ENCODE measurements at places on chromosomes 13 and 19.

DNA sequence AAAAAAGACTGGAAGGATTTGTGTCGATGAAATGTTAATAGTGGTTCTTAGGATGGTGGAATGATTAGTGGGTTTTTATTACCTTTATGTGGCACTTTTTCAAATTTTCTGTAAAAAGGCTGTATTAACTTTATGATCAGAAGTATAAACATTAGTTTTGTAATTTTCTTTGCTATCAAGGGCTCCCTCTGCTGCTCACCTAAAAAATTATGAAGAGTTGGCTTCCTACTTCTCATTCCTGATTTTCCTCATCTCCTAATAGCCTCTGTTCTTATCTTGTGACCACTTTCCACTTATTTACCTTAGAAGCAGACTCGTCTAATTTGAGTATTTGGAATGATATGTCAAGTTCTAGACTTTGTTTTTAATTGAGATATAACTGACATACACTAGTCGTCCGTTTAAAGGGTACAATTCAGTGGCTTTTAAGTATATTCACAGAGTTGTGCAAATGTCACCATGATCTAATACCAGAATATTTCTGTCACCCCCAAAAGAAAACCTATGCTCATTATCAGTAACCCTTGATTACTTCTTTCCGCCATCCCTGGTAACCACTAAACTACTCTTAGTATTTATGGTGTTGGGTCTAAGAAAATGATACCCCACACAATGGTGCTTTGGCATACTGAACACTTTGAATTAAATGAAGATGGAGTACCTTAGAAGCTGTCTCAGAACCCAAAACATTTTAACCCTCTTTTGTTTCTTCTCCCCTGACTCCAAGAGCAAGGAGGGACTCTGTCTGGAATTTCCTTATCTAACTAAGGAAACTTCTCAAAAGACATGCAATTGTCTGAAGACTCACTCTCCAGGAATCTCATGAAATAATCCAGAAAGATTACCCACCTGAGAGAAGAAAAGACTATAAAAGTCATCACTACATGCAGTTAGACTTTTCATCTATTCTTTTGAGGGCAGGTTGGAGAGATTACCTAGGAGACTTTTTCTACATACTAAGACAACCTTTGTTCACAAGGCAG lies 311.3 kb downstream of the DLEU7 start:
- DNase-seq, result peak; percentile 43

- no peak for DNase-seq
Measured at GRCh38 chr13:38223089-38223488, 126.6 kb upstream of the UFM1 start.

DNA sequence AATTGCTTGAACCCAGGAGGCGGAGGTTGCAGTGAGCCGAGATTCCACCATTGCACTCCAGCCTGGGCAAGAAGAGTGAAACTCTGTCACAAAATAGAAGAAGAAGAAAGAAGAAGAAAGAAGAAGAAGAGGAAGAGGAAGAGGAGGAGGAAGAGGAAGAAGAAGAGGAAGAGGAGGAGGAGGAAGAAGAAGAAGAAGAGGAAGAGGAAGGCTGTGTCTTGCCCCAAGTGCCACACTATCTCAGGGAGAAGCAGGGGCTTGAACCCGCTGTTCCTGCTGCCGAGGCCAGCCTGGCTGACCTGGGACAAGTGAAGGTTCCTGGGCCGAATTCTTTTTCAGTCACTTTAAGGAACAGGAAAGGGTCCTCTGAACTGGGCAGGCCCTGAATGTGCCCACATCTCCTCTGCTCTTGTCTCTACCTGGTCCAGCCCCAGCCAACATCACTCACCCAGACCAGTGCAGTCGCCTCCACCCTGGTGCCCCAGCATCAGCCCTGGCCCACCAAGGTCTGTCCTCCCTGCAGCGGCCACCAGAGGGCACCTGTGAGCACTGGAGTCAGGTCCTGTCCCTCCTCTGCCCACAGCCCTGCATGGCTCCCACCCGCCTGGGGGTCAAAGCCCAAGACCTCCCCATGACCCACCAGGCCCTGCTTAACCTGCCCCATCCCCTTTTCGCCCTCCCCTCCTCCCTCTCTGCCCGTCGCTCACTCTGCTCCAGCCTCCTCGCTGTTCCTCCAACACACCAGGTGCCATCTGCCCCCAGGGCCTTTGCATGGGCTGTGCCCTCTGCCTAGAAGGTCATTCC lies 20.0 kb downstream of the TICAM1 start:
- peak; percentile 40 for DNase-seq

DNA sequence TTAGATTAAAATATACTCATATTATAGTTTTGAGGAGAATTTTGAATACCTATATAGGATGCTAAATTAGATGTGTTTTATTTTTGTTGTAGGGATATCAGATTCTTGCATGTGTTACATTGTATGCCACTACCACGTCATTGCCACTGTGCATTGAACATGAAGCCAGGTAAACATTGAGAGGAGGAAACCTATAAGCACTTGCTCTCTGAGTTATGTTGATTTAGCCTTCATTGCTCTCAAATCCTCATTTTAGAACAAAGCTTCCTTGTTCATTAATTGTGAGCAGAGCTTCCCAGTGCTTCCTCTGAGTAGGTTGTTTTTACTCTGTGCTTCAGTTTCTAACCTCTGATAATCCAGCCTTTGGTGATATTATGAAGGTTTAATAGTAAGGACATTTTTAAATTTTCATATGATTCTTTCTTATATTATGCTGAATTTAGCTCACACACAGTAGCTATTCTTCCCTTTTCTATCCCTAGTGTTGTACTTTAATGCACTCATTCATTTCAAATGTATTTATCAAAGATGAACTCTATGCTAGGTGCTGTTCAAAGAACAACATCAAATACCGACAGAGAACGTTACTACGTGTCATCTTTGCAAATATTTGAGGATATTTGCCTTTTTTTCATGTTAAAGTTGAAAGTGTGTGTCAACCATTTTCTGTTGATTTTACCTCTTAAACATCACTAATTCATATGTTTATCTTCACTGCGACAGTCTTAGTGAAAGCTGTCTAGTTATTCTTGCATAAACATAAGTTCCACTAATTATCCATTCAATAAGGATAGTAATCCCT lies 1448.0 kb upstream of the MIR17HG start:
- no peak for DNase-seq

GRCh38 chr19:14433554-14434501 lies 722 bp downstream of the PKN1 start:
- peak; percentile 18 for DNase-seq

GRCh38 chr19:8831832-8832131 lies 322 bp downstream of the ZNF558 start:
- DNase-seq, result no peak

GRCh38 chr13:74487091-74487722 lies 353.0 kb upstream of the KLF12 start:
- DNase-seq, result no peak

- no peak for DNase-seq
Measured at GRCh38 chr19:33947265-33947964, 150.7 kb downstream of the KCTD15 start.

- no peak for DNase-seq
Measured at GRCh38 chr19:37950471-37951175, 43.6 kb downstream of the SIPA1L3 start.

DNA sequence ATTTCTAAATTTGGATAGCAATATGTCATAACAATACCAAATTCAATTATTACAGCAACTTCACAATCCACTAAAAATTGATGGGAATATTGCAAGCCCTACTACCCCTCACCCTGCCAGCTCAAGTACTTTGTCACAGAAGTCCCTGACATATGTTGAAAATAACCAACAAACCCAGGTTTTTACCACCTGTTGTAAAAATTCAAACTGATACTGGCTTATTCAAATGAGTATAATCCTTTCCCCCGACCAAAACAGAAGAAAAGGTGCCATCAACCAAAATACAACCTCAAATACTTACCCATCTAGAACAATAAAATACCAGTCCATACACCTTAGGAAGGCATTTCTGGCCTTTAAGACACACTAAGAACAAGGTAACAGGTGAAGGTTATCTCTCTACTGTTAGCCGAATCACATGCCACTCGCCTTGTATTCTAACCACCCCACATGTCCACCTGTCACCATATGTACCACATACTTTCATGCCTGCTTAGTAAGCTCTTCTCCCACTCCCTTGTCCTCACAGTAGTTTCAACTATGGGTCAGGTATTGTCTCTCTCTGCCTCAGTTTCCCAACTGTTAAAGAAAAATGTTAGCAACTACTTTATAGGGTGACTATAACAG lies 53.1 kb downstream of the USP12 start:
- no peak for DNase-seq

GRCh38 chr13:113666329-113666670 lies 719 bp upstream of the GRK1 start:
- DNase-seq, result no peak

DNA sequence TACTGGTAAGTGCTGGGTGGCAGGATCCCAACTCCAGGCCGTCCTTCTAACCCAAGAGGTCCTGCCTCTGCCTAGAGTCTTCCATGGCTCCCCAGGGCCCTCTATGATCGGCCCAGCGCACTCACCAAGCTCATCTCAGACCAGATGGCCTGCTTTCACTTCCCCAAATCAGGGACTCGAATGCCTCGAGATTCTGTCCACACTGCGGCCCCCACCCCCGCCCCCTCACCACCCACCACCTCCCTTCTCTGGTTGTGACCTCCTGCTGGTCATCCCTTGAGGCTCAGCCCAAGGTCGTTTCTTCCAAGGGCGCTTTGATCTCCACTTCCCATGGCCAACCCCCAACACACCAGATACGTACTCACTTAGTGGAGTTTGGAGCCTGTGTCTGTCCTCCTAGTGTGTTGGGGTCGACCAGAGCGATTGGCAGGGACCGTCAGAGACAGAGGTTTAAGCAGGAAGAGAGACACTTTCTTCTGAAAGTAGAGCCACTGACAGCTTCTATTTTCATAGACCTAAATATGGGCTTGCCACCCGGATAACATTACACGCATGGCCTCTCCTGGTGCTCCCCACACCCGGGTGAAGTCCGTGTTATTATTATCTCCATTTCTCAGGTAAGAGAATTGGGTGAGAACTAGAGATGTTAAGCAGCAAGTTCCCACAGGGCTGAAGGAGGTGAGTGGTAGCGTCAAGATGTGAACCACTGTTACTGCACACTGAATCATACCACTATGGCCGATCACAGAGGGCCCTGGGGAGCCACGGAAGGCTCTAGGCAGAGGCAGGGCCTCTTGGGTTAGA lies at the start of gene FCER2:
Gene FCER2, minus strand, starts transcription at position 478 of the 804 bp plus-strand sequence. CDS start 2,371 bp downstream, outside the sequence.
- DNase-seq, result no peak

GRCh38 chr13:87234981-87235380 lies 436.2 kb upstream of the SLITRK5 start:
- DNase-seq, result peak; percentile 39

- no peak for DNase-seq
Measured at GRCh38 chr13:44368599-44369368, 4.8 kb upstream of the SERP2 start.

DNA sequence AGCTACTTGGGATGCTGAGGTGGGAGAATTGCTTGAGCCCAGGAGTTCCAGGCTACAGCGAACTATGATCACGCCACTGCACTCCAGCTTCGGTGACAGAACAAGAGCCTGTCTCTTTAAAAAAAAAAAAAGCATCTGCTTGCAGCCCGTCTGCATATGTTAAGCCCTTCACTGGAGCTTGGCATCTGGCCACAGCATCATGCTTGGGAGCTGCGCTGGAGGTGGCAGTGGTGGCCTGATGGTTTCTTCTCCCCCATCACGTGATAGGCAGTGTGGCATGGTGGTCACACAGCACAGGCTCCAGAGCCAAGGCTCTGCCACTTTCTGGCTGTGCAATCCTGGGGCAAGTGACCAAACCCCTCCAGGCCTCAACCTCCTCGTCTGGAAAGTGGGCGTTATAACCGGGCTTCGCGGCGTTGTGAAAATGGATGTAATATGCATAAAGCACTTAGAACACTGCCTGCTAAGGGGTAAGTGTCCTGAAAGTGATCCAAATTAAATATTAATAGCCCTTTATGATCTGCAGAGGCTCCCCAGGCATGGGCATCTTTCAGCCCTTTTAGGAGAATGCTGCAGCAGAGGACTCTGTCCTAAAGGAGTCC lies 24.4 kb downstream of the MARK4 start:
- no peak for DNase-seq

DNA sequence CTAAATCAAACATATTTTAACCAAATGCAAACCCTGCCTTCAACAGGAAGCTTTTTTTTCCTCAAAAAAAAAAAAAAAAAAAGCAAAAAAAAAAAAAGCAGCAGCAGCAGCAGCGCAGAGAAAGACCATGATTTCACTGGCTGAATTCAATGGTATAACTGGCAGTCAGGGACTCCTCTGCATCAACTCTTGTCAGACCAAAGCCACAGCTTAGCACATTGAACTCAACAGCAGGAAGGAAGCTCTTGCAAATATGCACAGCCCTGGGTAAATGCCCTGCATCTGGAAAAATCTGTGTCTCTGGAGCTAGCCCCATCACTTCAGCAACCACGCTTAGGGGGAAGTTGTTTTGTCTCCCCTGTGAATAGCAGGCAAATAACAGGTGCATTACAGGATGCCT lies 17.6 kb upstream of the DHRS12 start:
- no peak for DNase-seq

GRCh38 chr19:46724468-46724867 lies 7.6 kb upstream of the PRKD2 start:
- DNase-seq, result no peak

GRCh38 chr19:43711751-43712355 lies 4.0 kb upstream of the IRGC start:
- no peak for DNase-seq

- DNase-seq, result peak; percentile 36
Measured at GRCh38 chr19:51777570-51778462, 16.8 kb downstream of the FPR2 start.

GRCh38 chr19:58304748-58305064 lies 471 bp upstream of the ERVK3-1 start:
- no peak for DNase-seq

DNA sequence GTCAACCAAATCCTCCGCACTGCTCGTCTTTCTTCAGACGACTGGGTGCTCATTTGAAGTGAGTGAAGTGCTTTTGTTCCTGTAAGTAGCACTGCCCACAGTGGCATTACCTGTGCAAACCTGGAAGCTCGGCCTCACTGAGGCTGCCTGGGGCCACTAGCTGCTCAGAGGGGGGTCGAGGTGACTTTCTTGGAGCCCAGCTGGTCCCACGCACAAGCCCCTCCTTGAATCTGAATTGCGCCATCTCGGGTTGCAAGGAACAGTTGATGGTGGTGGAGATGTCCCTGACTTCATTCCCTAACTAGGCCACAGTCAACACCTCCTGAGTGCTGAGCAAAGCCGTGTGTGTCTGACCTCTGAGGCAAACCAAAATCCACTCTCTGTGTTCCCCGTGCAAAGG lies 79.3 kb upstream of the GPR183 start:
- DNase-seq, result no peak

GRCh38 chr13:21504379-21504778 lies 45.3 kb upstream of the ZDHHC20 start:
- DNase-seq, result no peak
